Hematopoietic multipotent progenitor cell (in vitro differentiated cells): ENCODE measurements at places on chromosomes 5 and 9.

DNA sequence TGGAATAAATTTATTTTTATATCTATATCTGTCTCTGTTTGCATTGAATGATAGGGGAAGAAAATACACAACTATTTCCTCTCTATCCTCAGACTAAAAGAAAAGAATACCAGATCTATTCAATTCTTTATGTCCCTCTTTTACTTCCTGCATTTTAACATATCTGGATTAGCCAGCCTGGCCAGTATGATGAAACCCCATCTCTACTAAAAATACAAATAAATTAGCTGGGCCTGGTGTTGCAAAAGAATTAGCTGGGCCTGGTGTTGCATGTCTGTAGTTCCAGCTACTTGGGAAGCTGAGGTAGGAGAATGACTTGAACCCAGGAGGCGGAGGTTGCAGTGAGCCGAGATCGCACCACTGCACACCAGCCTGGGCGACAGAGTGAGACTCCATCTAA is 182.0 kb downstream of the LURAP1L start:
- DNase-seq = no peak

DNA sequence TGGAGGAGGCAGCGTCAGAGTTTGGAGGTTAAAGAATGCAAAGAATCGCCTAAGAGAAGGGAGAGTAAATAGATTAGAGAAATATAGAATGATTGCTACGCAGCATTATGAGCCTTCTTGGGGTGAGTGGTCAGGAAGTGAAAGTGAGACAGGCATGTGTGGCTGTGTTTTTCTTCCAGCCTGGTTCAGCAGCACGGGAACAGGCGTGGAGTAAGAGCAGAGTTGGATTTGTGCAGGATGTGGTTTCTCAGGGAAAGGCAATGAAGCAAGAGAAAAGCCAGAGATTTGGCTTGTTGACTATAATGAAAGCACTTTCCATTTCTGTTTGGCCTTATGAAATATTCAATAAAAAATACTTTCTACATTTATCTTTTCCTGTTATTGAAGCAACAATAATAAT is 34.3 kb upstream of the FRMD3 start:
- DNase-seq = no peak

GRCh38 chr5:21661184-21661583 is 1192.0 kb downstream of the CDH12 start:
- no peak for DNase-seq

DNA sequence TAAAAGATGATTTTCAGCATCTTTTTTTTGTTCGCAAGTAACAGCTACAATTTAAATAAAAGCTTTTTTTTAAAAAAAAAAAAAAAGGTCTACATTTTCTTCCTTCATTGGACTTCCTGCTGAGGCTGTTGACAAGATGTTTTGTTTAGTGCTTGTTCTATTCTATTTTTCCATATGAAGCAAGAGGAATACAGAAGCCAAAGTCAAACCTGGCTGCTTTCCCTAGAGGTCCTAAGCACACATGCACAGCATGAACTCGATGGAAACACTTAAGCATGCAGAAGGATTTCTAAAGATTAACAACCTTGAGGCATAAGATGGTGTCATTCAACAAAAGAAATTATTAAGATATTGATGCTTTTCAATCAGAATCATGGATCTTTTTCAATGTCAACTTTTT is 105.1 kb downstream of the ADCY2 start:
- DNase-seq = no peak

- DNase-seq = no peak
Measured at GRCh38 chr5:59137846-59138245, 555.0 kb downstream of the RAB3C start.

- DNase-seq = no peak
Measured at GRCh38 chr9:121976751-121977150, 116.4 kb downstream of the TTLL11 start.

GRCh38 chr5:4206127-4206526 is 610.5 kb downstream of the IRX1 start:
- no peak for DNase-seq

GRCh38 chr5:132008961-132009680 is 2.3 kb downstream of the ACSL6 start:
- DNase-seq = no peak

DNA sequence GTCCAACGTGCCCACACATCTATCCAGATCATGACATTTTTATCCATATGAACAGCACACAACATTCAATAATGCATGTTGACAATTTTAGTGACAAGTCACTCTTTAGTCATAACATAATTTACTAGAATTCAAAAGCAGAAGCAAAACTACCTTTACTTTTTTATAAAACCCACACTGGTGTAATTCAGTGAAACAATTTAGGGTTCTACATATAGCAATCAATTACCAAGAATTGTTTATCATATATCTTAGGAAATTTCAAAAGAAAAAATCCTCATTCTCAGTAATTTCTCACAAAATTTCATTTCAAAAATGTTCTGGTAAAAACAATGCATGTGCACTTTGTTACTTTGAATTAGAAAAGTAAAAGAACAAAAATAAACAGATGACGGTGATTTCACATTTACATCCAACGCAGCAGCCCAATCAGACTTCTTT is 12.6 kb downstream of the AUH start:
- no peak for DNase-seq

DNA sequence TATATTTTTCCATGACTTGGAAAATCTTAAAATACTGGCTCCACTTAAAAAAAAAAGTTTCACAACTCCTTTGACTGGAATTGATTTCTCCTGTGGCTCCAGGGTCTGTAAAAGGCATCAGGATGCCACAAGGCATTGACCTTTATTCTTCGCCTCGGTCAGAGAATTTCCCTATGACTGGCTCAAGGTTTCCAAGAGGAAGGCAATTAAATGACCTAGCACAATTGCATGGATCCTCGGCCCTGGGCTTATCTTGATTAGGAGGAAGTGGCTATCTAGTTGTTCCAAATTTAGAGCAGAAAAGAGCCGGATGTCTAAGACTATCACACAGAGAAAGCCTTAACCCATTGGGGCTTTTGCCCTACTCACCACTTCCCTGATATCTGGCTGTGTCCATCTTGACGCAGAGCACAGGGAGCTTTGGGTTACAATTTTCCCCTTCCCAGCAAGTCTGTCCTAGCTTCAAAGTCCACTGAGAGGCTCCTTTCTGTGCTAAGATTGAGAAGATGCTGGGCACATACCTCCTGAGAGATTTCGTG is 56.9 kb upstream of the COL15A1 start:
- DNase-seq = no peak

GRCh38 chr5:158546748-158547147 is 553.0 kb downstream of the EBF1 start:
- no peak for DNase-seq

DNA sequence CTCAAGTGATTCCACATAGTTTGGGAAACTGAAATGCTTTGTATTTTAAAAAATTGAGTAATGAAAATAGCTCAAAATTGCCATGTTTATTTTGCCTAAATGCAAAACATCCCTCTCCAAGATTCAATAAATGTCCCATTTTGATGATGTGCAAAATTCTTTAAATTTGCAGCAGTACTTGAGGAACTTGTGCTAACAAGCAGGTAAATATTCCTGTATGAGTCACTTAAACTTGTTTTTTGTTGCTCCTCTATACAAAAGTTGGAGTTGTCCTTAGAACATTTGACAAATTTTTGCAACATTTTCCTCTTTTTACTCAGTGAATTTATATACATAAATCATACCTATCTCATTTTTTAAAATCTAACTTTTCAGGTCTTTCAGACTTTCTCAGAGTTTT is 280.2 kb downstream of the CDH12 start:
- DNase-seq = no peak

GRCh38 chr9:129008986-129009583 is 19.0 kb downstream of the SH3GLB2 start:
- no peak for DNase-seq

DNA sequence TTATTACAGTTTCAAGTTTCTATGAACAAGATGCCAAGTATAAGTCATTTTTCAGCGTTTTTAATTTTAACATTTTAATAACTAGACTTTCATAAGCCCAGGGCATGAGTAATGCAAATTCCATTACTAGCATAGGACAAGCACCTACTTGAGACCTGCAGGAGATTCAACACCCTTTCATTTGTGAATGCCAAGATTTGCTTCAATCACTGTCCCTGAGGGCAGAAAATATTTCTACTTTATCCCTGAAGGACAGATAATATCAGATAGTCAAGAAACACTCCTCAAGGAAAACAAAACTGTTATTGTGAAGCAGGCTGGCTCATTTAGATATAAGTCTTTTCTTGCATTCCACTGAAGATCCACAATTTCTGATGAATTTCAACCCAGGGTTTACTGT is 27.7 kb upstream of the ZNF622 start:
- DNase-seq = no peak

- DNase-seq = no peak
Measured at GRCh38 chr5:93161661-93162654, 419.1 kb downstream of the NR2F1-AS1 start.

- DNase-seq = no peak
Measured at GRCh38 chr5:26034813-26035212, 1003.6 kb downstream of the CDH9 start.

GRCh38 chr9:129331493-129331765 is 153.4 kb upstream of the IER5L start:
- no peak for DNase-seq

GRCh38 chr5:127804886-127805426 is 101.8 kb downstream of the CCDC192 start:
- DNase-seq = no peak

DNA sequence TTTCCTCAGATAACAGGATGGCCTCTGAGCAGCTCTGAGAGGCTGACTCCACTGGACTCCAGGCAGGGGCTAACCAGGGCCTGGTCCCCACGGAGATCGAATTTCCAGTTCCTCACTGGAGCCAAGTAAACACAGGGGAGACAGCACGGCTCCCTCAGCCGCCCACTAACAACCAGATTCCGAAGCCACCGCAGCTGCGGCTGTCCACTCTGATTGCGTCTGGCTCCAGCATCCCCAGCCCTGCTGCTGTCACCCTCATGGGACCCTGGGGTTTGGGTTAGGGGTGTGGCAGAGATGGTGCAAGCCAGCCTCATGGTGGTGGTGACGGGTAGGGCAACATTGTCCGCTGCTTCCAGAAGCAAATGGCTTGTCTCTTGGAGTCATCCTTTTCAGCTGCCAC is 172.6 kb downstream of the RGS3 start:
- DNase-seq = no peak

DNA sequence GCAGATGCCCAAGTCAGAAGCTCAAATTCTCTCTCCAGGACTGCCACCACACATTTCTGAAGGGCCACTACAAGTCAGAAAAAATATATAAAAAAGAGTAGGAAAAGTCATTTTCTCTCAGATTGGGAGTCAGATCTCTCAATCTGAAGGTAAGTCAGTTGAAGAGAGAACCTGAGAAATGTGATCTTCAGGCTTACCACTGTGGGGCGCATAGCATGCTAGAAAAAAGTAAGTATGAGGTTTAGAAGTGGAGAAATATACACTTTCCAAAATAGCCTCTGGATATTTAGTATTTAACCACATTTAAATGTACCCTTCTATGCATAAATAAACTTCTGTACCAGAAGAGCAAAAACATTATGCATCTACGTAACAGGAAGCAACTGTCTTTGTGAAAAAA is 800.7 kb upstream of the CTNND2 start:
- no peak for DNase-seq

- DNase-seq = no peak
Measured at GRCh38 chr9:35673132-35674024, at the start of gene CA9. CA9 (plus strand) TSS chr9:35673928; CDS start chr9:35673960, 32 bp downstream.

DNA sequence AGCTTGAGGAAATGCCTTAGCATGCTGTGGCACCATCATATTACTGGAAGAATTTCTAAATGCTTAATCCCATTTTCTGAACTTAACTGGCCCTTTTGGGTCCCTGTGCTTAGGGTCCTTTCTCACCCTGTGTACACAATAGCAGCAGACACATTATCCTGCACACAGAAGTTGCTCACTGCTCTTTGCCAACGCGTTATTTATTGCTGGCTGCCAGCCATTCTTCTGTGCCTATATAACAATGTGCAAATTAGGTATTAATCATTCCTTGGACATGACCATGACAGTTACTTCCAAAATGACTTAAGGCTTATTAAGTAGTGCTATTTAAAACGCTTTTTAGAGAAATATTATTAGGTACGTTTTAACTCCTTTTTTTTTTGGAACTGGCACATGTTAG is 134.7 kb downstream of the FBN2 start:
- DNase-seq = no peak

DNA sequence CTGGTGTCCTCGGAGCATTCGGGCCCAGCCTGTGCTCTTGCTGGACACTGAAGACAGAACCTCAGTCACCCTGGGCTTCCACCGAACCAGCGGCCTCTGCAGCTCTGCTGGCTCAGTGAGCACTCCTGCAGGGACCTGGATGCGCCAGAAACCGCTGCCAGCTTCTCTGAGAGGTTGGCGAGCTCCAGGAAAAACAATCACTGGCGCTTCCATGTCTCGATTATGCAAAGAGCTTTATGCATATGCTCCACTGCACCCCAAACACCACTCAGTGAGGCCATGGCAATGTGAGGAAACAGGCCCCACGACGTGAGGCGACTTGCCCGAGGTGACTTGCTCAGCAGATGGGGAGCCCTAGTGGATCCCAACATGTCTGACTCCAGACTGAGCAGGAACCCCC is 11.0 kb downstream of the PRDM12 start:
- no peak for DNase-seq

- no peak for DNase-seq
Measured at GRCh38 chr5:41921166-41921565, 3.9 kb upstream of the FBXO4 start.

DNA sequence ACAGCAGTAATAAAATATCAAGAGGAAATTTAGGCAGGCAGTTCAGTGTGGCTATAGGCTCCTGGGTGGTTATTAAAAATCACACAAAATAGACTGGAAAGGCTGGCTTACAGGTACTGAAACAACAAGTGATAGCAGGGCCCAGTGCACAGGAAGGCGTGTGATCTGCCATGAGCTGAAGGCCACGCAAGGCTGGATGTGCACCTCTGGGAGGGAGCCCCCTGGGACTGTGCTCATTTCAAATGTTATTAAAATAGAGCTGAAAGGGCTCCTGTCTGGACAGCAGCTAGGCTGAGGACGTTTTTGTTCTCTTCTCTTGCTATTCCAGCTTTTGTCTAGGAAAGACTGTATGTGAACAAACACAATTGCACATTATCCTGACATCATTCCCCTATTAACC is 324.3 kb upstream of the RFX3 start:
- no peak for DNase-seq

GRCh38 chr5:140881889-140882590 is at the start of gene PCDHA13:
PCDHA13 (plus strand) TSS chr5:140882124; CDS start chr5:140882269, 145 bp downstream.
- no peak for DNase-seq

- no peak for DNase-seq
Measured at GRCh38 chr9:3567988-3568387, 42.2 kb upstream of the RFX3 start.
